Activated CD8-positive, alpha-beta T cell treated with anti-CD3 and anti-CD28 coated beads for 36 hours (primary cell): ENCODE measurements at places on chromosomes 16 and 17. TPM values are rescaled to one million over a fixed set of nuclear protein-coding genes. Genes with fewer than 3 reads are reported as not detected.

DNA sequence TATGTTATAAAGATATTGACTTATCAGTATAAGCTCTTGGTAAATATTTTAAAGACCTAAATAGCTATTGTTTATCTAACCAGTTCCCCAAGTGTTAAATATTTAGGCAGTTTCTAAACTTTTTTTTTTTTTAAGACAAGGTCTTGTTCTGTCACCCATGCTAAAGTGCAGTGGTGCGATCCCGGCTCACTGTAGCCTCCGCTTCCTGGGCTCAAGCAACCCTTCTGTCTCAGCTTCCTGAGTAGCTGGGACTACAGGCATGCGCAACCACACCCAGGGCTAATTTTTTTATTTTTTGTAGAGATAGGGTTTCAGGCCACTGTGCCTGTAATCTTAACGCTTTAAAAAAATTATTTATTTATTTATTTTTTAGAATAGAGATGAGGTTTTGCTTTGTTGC lies 43.5 kb downstream of the SNX29 start:
- H3K4me3 ChIP-seq = no peak overlapping the region
- no peaks in the 10 kb centered on the region for H3K36me3 ChIP-seq
- DNase-seq = no peak

- H3K36me3 ChIP-seq = no peaks in the 10 kb centered on the region
- no peak overlapping the region for H3K4me3 ChIP-seq
- H3K27ac ChIP-seq = no peak overlapping the region
- no peak for DNase-seq
- peaks cover 3% of the 10 kb centered on the region for H3K27me3 ChIP-seq
These were observed 22.9 kb downstream of the DHRS7C start for GRCh38 chr17:9768381-9768934.

The MEIOB gene
- total RNA-seq = 0.40 TPM

- H3K27ac ChIP-seq = no peak overlapping the region
- H3K4me3 ChIP-seq = no peak overlapping the region
- H3K4me1 ChIP-seq = peaks cover 10% of the 10 kb centered on the region
- no peaks in the 10 kb centered on the region for H3K36me3 ChIP-seq
These were observed 96.1 kb upstream of the SDK2 start for GRCh38 chr17:73740370-73740769.

DNA sequence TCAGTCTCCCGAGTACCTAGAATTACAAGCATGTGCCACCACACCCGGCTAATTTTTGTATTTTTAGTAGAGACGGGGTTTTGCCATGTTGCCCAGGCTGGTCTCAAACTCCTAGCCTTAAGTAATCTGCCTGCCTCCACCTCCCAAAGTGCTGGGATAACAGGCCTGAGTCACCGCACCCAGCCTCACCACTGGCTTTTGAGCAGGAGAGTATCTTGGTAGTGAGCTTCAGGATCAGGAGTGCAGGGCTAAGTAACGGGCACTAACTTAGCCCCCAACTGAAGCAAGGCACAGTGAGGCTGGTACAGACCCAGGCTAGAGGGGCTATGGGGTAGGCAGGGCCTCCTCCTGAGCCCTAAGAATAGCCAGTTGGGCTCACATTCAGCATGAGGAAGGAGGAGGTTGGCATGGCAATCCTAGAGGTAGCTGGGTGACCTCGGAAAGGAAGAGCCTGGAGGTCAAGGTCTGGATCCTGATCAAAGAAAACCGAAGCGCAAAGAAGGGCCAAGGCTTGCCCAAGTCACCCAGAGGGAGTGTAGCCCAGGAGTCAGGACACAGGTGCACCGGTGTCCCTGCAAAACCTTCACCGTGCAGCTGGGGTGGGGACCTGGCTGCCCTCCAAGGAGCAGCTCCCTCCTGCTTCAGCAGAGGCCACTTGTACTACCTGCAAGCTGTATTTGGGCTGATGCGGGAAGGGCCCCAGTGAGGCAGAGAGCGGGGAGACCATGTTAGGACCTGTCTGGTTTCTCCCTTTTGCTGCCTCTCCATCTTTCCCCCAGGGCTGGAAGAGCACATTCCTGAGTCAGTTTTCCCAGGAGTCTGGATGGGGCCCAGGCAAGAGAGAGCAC lies 1.3 kb upstream of the ADGRG5 start:
- no peak overlapping the region for H3K27ac ChIP-seq
- peaks cover 70% of the 10 kb centered on the region for H3K4me1 ChIP-seq
- no peak overlapping the region for H3K4me3 ChIP-seq
- no peak for DNase-seq
